ENCODE measurements at places on chromosomes 11 and 22.

DNA sequence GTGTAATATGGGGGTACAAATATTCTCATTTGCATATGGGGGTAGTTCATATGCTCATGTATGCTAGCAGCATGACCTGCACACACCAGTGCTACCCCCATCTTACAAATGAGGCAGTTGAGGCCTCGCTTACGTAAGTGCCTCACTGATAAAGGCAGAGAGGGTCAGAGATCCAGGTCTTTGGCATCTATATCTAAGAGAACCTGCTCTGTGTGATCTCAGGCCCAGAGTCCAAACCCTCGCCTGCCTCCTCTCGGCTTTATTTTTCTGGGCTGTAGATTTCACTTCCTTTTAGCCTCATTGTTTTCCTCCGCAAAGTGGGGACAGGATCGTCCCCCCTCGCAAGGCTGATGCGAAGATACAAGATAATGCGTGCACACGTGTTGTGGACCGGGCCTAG is 325.2 kb downstream of the MN1 start:
- DNase-seq: no peak

- no peak for DNase-seq
These were observed 22.3 kb downstream of the EIF4G2 start for GRCh38 chr11:10786451-10786850.

GRCh38 chr11:64892411-64892831 is 14.0 kb upstream of the EHD1 start:
- no peak for DNase-seq

DNA sequence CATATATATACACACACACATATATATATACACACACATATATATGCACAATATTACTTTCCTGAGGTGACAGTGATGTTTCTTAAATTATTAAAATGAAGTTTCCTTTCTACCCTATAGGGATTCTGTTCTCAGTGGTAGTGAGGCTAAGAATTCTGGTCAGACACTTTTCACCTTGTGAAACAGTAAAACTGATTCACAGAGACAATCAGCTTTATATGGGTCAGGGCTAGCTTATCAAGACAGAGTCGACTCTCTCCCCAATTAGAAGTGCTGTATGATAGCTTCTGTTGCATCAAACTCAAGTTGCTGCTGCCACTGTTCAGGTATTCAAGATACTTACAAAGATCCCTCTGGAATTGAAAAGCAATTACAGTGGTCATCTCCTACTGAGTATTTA is 68.4 kb downstream of the ZBTB44 start:
- no peak for DNase-seq

- no peak for DNase-seq
These were observed 3.0 kb downstream of the ME3 start for GRCh38 chr11:86669424-86669823.

DNA sequence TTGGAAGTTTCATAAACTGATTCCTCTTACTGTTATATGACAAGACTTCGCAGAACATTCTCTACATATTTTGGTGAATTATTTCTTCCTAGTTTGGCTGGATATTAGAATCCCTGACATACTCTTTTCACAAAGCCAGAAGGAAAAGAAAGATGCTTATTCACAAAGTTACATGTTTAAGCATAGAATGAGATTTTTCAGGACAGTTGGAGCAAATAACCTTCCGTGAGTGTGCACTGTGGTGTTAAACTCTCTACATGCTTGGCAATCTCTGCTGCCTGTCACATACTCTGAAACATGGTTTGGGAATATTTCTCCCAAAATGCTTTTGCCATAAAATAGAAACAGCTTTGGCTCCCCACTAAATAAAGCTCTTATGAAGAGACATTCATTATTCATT is 230.0 kb upstream of the MTNR1B start:
- no peak for DNase-seq

- no peak for DNase-seq
These were observed 22.1 kb upstream of the IGLL5 start for GRCh38 chr22:22865311-22866072.

DNA sequence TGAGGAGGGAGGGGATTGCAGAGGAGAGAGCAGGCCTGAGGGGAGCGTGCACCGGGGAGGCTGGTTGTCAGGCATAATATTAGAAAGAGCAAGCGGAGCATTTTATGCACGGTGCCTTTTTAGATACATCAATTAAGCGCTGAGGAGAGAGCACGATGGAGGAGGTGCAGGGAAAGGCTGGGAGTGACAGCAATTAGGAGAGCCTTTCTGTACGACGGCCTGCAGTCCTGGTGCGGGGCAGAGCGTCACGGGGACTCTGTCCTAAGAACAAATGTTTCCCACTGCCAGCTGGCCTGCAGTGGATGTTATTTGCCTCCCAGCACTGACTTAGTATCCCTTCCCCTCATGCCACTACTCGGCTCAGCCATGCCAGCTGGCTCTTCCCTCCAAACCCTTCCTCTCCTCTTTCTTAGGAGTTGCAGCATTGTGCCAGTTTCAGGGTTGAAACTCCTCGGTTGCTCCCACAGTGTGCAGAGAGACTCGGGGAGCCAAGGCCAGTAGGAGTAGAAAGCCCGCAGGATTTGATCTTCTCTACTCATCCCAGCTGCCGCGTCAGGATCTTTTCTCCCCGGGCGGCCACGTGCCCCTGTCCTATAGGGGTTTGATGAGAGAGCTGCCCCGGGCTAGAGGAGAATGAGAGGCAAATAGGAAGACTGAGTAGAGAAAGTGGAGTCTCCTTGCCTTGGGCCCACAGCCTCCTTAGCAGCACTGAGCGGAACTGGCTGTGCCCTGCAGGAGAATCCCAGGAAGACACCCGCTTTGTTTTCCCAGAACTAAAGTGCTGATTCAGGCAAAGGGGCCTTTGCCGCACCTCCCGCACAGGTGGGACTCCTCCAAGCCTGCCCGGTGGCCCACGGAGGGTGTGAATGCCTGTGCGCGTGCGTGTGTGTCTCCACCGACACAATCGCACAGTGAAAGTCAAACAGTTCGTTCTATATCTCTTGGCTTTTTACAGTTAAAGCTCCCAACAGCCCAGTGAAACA is 875.3 kb downstream of the NTM start:
- DNase-seq: no peak

All from M059J (cell line).